GM04504 (cell line): ENCODE measurements at places on chromosomes 1 and 21.

DNA sequence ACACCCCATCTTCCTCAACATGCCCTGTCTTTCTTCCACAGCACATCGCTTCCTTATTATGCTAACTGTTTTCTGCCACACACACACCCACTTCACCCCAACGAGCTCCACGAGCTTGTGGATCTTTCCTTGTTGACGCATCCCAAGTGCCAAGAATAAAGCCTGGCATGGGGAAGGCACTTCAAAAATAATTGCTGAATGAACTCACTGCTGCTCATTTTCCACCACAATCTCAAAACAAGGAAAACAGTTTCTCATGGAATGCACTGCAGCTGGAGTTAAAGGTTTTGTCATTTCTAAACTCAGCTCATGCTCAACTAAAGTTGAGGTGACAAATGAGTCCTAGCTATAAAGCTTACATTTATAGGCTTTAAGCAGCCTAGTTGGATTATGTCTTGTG is 86.0 kb downstream of the TIAM1 start:
- no peak for DNase-seq

DNA sequence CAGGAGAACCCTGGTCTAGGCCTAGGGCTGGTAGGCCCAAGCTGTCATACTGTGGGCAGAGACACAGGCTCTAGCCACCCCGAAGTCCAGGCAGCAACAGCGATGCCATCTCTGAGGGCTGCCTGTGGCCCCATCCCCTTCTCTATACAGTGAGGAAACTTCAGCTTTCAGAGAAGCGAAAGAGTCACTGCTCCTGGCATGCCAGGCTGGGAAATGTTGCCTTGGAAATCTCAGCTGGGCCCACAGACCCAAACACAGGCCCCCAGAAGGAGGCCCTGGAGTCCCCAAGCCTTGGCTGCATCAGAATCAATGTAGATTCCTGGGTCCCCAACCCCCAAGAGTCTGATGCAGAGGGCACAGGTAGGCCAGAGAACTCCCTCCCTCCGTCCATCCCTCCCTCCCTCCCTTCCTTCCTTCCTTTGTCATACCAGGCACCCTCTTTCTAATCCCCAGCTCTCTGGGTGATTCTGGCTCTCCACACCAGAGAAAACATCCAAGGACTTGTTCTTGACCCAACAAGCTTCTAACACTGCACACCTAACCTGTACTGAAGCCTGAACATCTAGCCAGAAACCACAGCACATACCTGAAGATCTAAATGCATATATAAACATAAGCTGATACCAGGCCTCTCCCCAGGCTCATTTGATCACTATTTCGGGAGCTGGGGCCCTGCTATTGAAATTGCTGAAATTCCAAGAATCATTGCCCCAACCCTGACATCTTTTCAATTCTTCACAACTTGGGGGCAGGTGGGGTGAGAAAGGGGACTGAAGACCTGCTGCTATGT is 143.2 kb upstream of the EDN2 start:
- no peak for DNase-seq

GRCh38 chr1:100976936-100977335 is 48.6 kb downstream of the DPH5 start:
- DNase-seq, result no peak

DNA sequence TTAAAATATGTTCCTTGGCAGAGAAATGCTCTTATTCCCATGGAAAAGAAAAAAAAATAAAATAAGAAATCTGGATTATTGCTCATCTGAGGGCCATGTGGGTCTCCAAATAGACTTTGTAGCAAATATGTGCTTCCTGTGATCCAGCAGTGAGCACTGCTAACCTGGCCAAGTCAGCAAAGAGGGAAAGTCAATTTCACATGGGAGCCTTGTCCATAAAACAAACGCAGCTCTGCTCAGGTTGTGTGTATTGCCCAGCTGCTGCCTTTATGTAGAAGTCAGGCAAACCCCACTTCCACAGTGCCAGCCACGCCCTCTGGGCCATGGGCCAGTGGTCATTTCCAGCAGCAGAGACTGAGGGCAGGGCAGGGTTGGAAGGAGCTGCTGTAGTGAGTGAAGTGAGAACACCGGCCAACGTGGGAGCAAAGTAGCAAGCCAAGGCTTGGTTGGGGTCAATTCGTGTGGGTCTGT is 174.3 kb downstream of the LYPLAL1 start:
- DNase-seq, result no peak

- DNase-seq, result no peak
Observed at GRCh38 chr1:166972193-166972592, 3.1 kb downstream of the ILDR2 start.

DNA sequence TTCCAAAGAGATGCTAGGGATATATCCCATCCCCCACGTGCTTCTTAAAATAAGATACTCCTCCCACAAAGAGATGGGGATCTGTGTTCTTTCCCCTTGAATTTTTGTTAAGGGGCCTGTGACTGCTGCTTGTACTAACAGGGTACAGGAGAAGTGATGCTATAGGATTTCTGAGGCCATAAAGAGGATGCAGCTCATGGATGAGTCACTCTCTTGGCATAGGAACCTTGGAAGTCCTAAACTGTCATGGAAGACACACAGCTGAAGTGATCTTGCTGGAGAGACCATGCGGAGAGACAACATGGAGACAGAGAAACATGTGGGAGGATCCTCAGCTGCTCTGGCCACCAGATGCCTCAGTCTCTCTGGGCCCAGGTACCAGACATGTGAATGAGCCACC is 157.2 kb downstream of the S1PR1 start:
- no peak for DNase-seq
